Activated CD4-positive, alpha-beta T cell treated with anti-CD3 and anti-CD28 coated beads for 24 hours (primary cell): ENCODE measurements at places on chromosomes 2 and 18.

GRCh38 chr2:73292906-73293533, 328 bp downstream of the EGR4 start:
- DNase-seq = no peak

- DNase-seq = no peak
Observed at GRCh38 chr2:223901854-223902253, 43.3 kb downstream of the WDFY1 start.

GRCh38 chr18:59096098-59096789, 43.4 kb upstream of the SEC11C start:
- DNase-seq = no peak

- no peak for DNase-seq
Observed at GRCh38 chr2:21014364-21015280, 29.3 kb downstream of the APOB start.

GRCh38 chr18:10290638-10291235, 163.7 kb upstream of the APCDD1 start:
- no peak for DNase-seq

GRCh38 chr18:54222922-54223567, 1.4 kb downstream of the MBD2 start:
- no peak for DNase-seq
